Astrocyte of the cerebellum (primary cell): ENCODE measurements at places on chromosomes 6 and 20.

GRCh38 chr6:145544514-145544913 lies 190.8 kb downstream of the EPM2A start:
- DNase-seq, result no peak

DNA sequence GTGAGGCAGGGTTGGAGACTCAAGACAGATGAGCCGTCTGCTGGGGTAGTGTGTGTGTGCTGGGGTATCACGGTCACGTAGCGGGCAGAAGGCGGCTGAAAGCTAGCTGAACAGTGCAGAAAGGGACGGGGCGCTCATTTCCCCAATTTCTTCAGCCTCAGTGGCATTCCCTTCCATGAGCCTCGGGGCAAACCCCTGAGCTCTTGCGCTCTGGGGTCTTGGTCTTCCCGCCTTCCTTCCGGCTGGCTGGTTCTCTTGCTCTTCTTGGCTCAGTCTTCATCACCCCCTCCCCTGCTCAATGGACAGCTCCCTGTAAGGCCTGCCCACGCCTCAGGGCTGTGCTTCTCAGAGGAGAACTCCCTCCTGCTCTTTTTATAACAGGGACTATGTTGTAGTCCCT lies 15.5 kb upstream of the TMEM181 start:
- DNase-seq, result no peak

DNA sequence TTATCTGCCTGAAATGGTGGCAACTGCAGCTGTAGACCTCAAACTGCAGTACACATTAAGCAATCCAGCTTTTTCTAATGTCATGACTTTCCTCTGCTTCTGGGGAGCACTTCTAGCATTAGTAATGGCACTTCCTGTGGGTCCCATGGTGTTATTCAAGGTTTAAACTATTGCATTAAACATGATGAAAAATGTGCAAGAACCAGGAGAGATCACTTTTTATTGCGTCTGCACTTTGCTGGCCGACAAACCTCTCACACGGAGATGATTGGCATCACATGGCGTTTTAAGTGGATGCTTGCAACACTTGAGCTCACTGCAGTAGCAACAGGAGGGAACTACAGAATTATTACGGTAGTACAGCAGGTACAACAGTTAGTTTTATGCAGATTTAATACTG lies 148.4 kb downstream of the HIVEP2 start:
- no peak for DNase-seq

DNA sequence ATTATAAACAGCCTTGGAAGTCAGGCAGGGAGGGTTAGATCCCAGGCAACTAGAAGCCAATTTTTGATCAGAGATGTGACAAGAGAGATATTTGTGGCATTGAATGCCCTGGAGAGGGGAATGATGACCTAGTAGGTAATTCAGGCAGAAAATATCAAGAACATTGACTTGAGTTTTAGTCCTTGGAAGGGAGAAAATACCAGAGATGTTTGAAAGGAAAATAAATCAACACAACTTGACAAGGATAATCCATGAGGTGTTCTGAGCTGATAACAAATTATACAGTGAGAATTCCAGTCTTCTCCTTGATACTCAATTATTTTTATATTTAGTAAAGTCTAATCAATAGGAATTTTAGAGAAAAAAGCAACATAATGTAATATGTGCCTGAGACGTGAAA lies 10.6 kb upstream of the MARCKS start:
- DNase-seq, result no peak

- DNase-seq, result no peak
These were observed 656.7 kb downstream of the EPHA7 start for GRCh38 chr6:92762443-92763273.

GRCh38 chr6:72946774-72947173 lies 278.5 kb downstream of the KHDC1L start:
- no peak for DNase-seq

DNA sequence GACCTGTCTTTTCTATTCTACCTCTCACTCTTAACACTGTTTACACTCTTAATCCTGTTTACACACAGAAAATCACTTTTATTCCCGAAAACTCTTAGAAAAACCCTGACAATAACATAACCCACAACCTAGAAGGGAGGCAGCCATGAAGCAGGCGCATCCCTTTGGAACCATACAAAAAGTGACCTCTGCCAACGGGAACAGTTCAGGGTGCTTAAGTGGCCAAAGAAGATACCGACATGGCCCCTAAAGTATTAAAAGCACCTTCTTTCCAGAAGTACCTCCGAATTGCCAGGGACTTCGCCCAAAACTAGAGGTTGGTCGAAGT lies 490 bp downstream of the MMUT start:
- no peak for DNase-seq

DNA sequence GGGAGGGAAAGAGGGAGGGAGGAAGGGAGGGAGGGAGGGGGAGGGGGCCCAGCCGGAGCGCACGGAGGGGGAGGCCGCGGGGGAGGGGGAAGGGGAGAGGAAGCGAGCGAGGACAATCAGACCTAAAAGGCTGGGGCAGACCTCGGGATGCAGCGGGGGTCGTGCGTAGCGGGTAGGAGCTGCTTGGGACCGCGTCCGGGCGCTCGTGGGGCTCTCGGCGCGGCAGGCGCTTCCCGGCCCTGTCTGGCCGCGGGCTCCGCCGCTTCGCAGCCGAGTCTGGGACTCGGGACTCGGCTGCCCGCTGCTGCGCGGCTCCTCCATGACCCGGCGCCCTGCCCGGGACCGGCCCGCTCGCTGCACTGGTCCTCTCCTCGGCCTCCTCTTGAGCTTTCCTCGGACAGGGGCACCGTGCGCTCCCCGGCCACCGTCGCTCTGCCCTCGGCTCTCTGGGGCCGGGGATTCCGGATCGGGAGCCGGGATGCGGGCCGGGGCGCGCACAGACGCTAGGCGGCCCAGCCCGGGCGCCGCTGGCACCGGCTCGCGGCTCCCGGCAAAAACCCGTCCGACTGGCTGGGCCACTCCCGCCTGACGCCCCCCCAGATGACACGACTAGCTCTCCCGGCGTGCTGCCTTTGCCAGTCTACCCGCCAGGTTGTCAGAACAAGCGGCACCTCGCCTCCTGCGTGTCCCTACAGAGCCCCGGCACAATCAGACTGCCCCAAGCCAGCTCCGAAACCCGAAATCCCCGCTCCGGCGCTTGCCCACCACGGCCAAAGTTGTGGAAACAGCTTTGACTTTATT lies 2.2 kb downstream of the TFAP2A start:
- DNase-seq, result no peak

DNA sequence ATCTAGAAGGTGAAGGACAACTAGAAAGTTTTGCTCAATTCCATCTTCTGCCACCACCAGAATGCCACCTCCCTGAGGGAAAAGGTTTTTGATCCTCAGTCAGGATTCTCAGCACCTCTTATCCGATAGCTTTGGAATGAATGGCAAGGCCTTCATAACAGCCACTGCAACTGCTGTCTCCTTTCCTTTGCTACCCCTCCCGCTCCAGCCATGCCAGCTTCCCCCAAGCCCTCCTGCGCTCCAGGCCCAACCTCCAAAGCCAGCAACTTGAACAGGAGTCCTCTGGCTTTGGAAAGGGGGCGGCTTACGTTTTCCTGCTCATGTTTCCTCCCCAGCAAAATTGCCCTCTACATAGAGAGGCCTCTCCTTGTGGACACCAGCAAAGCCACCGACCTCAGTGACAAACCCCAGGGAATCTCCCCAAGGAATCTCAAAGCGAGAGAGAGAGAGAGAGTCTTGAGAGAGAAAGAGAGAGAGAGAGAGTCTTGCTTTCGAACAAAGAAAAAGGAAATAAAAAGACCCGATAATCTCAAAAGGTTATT lies 420 bp upstream of the BTN2A1 start:
- no peak for DNase-seq

- peak; percentile 86 for DNase-seq
These were observed 34.5 kb downstream of the SLX4IP start for GRCh38 chr20:10469599-10469998.
